ENCODE measurements at places on chromosomes 1 and 21.

DNA sequence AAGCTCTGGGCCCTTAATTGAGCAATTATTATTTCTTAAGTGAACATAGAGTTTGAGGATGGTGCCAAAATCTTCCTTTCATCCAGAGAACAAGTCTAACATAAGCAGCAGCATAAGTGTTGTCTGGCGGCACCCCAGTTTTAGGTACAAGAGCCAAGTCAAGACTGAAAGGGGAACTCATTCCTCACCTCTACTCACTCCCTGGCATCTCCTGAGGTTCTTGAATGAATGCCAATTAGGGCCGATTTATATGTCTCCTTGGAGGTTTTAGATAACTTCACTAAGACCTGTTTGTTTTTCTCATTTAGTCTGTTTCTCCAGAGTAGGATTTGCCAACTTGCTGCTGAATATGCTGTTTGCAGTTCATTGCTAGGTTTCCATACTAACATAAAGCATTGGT, 42.6 kb upstream of the ADGRL2 start:
- DNase-seq: no peak

GRCh38 chr1:176696109-176696508, 233.1 kb downstream of the PAPPA2 start:
- peak; percentile 33 for DNase-seq

GRCh38 chr1:56072310-56072709, 507.1 kb downstream of the PLPP3 start:
- DNase-seq: no peak

- no peak for DNase-seq
These were observed 675.2 kb upstream of the NR5A2 start for GRCh38 chr1:199352351-199352750.

DNA sequence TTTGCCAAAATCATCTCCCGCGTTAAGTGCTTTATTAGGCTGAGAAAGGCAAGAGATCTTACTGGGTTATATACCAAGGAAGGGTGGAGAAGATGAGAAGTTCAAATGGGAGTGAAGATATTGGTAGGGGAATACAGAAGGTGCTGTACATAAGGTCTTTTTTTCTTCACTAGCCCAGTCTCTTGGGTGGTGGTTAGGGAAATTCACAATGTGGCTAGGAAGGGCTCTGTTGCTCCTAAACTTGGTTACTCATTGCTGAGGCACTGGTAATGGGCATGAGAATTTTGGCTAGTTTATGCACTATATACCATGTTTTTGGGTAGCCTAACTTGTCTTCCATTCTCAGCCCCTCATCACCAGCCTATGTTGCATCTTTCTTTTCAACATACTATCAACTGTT, 50.6 kb downstream of the LHX4 start:
- no peak for DNase-seq

DNA sequence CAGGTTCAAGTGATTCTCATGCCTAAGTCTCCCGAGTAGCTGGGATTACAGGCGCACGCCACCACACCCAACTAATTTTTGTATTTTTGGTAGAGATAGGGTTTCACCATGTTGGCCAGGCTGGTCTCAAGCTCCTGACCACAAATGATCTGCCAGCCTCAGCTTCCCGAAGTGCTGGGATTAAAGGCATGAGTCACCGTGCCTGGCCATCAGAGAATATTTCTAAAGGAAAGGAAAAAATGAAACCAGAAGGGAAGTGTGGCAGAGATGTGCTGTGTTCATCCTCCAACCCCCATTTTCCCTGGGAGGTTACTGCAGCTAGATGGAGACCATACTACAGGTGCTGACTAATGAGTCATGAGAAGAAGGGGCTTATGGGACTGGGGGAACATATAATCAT, 964.1 kb downstream of the TTLL7 start:
- no peak for DNase-seq
